Left ventricle myocardium superior (tissue), 1 donor: ENCODE measurements at places on chromosomes 7 and 10.
A peak's percentile ranks its signal among the peaks of the same experiment; 100 is the strongest.

DNA sequence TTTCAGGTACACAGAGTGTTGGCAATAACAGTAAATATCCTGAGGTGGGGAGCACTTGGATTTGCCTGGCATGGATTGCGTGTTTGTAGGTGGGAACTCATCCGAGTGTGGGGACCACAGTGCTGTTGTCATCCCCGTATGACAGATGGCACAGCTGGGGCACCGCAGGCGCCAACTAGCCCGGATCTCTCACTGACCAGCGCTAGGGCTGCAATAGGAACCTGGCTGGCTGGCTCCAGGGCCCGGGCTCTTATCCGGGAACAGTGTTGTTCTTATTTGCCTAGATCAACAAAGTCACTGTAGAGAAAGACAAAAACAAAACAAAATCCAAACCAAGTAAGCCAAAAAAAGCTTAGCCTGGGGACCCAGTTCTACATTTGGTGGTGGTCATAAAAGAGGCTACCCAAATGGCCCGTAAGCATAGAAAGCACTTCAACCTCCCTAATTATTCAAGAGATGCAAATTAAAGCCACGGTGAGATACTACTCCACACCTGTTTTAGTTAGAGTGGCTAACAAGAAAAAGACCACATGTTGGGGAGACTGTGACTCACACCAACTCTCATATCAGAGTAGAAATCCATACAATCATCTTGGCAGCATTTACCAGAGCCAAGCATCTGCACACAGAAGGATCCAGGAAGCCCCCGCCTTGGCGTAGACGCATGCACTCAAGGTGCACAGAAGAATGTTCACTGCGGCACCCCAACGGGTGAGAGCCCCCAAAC, 27.2 kb upstream of the PFKFB3 start:
- DNase-seq: no peak

DNA sequence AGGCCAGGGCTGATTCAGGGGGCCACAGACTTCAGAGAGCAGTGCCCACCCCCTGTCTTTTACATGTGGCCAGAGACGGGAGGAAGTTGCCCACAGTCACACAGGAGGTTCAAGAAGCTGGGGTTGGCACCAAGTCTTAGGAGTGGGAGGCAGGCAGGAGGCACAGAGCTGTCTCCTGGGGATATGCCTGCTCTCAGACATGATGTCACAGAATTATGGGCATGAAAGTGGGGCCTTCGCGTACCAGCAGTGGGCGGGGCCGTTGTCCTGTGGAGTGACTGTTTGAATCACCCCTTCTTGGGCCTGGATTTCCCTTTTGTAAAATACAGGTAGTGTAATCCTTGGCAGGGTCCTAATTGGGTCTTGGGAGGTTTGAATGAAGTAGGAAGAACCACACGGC, 81.2 kb upstream of the PPIF start:
- peak; percentile 41 for DNase-seq

- no peak for DNase-seq
These were observed 12.7 kb downstream of the TAS2R38 start for GRCh38 chr7:141960687-141961422.

DNA sequence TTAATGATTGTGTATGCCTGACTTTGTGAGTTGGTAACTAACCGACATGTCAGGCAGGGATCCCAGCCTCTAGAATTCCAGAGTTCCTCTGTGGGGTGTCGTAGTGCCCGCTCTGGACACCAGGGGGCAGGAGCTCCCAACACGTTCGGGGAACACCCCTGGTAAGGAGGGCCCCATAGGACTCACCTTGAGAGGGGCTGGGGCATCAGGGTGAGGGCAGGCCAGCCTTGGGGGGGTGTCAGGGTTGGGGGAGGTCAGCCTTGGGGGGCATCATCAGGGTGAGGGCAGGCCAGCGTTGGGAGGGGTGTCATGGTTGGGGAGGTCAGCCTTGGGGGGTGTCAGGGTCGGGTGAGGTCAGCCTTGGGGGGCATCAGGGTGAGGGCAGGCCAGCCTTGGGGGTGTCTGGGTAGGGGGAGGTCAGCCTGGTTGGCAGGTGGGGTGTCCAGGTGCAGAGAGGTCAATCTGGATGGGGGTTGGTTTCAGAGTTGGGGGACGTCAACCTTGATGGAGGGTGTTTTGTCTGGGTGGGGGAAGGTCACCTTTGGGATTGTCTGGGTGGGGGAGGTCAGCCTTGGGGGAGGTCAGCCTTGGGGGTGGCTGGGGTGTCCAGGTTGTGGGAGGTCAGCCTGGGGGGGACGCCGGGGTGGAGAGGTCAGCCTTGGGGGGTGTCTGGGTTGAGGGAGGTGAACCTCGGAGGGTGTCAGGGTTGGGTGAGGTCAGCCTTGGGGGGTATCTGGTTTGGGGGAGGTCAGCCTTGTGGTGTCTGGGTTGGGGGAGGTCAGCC, 45.6 kb upstream of the SUN1 start:
- DNase-seq: peak; percentile 82
